Activated CD4-positive, alpha-beta T cell treated with anti-CD3 and anti-CD28 coated beads, Interleukin-2, amount 50 U/mL, for 16 hours (primary cell): ENCODE measurements at places on chromosomes 4 and X.

- DNase-seq: no peak
Measured at GRCh38 chr4:60683973-60684372, 516.2 kb upstream of the ADGRL3 start.

DNA sequence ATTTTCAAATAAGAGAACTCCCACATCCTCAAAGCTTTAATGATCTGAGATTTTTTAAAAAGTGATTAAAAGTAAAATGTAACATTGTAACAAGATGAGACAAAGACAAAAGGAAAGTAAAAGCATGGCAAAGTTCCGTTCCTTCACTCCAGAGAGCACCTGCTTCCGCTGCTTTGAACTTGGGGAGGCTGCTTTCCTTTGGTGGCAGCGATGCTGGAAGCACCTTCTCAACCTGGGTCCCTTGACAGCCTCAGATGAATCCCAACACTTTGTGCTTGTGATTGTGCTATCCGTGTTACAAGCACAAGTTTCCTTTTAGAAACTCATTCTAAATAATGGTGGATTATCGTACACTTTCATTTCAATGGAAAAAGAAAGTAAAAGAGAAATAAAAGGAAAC lies 59.7 kb downstream of the HADH start:
- peak; percentile 33 for DNase-seq

GRCh38 chr4:122963216-122963615 lies 40.8 kb upstream of the NUDT6 start:
- DNase-seq: peak; percentile 17

GRCh38 chrX:96211953-96212352 lies 472.7 kb upstream of the DIAPH2 start:
- DNase-seq: no peak

DNA sequence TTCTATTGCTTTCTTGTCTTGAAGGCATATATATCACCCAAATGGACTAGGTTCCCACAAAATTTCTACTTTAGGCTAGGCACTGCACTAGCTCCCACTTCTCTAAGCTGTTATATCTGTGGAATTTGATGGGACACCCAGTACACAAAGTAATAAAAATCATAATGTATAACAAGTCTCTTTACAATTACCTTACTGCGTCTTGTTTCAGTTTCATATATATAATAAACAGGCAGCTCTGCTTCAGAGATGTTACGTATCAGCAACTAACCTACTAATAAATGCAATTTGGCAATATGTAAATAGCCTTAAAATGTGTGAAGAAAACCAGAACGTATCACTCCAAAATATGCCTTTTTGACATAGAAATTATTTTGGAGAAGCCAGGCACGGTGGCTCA lies 42.0 kb upstream of the UGDH start:
- DNase-seq: no peak

DNA sequence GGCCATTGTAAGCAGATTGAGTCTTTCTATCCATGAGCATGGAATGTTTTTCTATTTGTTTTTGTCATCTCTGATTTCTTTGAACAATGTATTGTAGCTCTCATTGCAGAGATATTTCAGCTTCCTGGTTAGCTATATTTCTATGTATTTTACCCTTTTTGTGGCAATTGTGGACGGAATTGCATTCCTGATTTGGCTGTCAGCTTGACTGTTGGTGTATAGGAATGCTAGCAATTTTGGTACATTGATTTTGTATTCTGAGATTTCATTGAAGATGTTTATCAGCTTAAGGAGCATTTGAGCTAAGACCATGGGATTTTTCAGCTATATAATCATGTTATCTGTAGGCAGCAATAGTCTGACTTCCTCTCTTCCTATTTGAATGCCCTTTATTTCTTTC lies 154.6 kb downstream of the GUCY2F start:
- no peak for DNase-seq

- DNase-seq: peak; percentile 42
Measured at GRCh38 chrX:110167952-110168451, 149.9 kb downstream of the AMMECR1 start.

DNA sequence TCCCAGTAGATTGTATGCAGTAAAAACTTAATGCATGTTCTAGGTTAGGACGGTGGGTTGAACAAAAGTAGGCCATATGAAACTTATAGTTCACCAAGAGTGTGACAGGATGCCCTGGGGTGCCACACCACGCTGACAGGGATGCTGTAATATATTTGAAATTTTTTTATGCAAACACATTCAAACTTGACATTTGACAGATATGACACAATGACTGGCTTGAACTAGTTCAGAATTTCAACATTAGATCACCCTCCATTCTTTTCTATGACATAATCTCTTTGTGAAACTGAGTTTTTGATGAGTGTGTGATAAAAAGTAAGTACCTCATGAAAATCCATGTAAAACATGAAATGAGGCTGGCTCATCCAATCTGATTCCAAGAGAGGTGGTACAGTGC lies 198.4 kb downstream of the PALLD start:
- DNase-seq: no peak

GRCh38 chr4:87579478-87579877 lies 28.9 kb upstream of the DSPP start:
- no peak for DNase-seq

GRCh38 chr4:64200001-64200555 lies 209.2 kb downstream of the TECRL start:
- no peak for DNase-seq

- DNase-seq: peak; percentile 27
Measured at GRCh38 chr4:113474017-113474416, 287.5 kb downstream of the CAMK2D start.

DNA sequence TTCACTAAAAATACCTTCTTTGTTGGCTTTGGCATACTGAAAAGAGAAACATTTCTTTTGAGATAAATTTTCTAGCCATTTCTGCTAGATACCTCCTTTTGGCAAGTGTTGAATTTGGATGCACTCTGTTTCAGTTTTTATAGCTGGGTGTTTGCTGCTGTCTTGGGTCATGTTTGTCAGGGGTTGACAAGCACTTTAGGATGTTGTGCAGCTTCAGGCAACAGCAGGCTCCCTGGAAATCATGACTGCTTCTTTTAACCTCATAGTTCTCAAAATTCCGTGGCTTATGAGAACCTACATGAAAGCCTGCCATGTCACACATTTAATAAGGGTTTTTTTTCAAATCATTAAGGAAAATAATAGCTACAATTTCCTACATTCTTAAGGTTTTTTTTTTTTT lies 36.7 kb downstream of the CCSER1 start:
- DNase-seq: no peak

DNA sequence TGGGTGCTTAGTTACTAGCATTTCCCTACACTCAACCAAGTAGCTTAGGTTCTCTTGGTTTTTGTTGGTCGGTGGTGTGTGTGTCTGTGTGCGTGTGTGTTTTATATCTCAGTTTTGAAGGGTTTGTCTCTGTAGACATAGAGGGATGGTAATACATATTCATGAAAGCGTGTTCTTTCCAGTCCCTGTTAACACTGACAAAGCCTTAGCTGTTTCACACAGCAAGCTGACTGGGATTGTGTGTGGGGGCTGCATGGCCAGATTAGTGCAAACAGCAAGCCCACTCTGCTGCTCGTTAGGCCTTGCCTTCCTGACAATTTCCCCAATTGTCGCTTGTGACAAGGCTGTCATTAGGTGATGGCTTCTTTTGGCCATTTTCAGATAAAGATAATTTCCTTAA lies 43.9 kb downstream of the ALPK1 start:
- DNase-seq: no peak

DNA sequence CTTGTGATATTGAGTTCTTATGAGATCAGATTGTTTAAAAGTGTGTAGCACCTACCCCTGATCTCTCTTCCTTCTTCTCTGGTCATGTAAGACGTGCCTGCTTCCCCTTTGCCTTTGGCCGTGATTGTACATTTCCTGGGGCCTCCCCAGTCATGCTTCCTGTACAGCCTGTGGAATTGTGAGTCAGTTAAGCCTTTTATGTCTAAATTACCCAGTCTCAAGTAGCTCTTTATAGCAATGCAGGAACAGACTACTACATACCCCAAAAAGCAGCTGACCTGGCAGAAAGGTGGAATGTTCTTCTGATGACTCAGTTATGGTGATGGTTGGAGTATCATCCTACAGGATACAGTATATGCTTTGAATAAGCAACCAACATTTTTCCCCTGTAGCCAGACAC lies 11.4 kb upstream of the MCUB start:
- peak; percentile 27 for DNase-seq

GRCh38 chr4:104294811-104295210 lies 199.9 kb downstream of the CXXC4 start:
- no peak for DNase-seq

DNA sequence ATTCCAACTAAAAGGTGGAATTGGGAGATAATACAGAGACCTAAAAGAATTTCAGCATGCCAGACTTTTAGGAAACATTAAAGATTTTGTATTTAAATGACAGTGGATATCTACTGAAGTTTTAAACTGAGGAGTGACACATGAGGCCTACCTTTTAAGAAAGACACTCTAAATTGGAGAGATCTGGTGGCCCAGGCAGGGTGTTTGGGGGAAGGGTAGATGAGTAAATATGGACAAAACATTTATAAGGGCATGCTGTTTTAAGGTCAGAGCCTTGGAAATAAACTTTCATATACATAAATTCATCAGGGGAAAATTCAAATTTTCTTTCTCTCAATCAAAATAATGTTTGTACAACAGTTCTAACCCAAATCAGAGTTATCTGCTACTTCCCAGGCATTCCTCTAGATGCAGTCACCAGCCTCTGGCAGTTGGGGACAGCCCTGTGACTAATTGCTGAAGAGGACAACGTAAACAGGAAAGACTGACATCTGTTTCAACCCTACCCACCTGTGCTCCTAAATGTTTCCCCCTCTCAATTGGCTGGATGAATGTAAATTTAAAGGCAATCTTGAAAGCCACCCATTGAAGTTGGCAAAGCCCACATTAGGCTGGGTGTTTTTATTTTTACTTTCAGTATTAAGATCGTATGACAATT lies 1646.9 kb upstream of the ADGRL3 start:
- peak; percentile 18 for DNase-seq

GRCh38 chrX:13689741-13690211 lies 848 bp downstream of the RAB9A start:
- DNase-seq: no peak

DNA sequence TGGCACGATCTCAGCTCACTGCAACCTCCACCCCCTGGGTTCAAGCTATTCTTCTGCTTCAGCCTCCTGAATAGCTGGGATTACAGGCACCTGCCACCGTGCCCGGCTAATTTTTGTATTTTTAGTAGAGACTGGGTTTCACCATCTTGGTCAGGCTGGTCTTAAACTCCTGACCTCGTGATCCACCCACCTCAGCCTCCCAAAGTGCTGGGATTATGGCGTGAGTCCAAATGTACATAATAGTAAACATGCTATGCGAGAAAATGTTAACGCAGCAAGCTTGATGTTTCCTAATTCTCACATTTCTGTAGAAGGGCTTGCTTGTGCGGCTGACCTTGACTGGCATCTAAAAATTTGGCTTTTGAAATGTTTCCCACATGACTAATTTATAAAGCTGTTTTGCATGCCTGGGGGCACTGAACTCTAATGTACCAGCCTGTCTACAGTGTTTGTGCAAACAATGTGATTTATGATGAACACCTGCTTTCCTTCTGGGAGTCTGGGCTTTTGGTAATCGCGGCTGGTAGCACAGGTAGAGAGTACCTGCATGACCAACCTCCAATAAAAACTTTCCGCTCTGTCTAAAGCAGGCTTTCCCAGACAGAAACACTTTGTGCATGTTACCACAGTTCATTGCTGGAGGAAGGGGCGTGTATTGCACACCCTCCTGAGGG lies 216.8 kb downstream of the IL15 start:
- no peak for DNase-seq

GRCh38 chr4:73860181-73860580 lies 7.1 kb downstream of the PF4V1 start:
- DNase-seq: no peak

DNA sequence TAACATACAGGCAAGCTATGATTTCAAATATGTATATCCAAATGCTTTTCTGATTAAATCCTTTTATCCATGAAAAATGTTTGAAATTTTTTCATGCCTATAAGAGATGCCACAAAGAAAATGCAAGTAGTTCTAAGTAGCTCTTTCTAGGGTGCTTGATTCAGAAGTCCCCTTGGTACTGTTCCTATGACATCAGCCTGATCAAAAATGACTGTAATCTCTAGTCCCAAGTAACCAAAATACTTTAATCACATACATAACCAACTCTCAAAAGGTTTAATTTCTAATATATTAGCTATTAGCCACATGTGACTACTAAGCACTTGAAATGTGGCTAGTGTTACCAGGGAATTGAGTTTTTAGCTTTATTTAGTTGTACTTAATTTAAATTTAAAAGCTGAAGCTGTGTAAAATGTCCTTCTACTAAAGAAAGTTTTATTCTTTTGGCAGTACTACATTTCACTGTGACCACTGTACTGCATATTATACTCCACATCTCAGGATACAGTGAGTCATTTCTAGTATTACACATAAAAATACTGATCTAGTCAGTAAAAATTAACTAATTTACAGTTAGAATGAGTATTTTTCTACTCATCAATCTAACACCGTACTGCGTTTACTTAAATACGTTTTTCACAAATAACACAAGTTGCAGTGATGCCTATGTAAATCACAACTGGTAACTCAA lies 33.9 kb downstream of the FBXW7 start:
- DNase-seq: peak; percentile 27

DNA sequence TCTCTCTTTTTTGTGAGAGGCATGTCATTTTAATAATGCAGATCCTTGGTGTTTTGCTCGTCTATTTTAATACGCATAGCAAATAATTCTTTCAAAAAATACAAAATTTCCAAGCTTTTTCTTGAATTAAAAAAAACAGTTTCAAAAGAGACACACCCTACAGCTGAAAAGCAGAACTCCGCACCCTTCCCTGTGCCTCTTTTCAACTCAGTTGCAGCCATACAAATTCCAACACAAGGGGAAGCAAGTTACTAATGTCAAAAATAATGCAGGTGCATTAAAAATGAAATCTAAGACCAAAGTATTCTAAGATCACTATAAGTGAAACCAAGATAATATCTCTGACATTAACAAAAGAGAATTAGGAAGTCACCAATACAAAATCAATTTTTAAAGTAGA lies 66.6 kb downstream of the NR3C2 start:
- no peak for DNase-seq

- DNase-seq: no peak
Measured at GRCh38 chrX:72568406-72569092, 4.1 kb downstream of the HDAC8 start.

GRCh38 chr4:150717952-150718351 lies 136.0 kb downstream of the MAB21L2 start:
- no peak for DNase-seq

DNA sequence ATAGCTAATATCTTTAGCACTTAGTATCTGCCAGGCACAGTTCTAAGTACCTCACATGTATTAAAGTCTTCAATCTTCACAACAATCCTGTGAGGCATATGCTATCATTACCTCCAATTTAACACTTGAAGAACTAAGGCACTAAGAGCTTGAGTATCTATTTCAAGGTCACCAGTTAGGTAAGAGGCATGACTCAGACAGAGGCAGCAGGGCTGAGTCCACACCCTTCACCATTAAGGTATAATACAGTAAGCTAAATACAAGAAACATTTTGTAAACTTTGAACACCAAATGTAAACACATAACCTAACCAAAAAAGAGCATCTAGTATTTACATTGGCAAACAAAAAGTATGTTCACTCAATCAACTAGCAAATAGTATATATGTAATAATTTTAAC lies 1410.9 kb downstream of the PCDH18 start:
- no peak for DNase-seq

- DNase-seq: no peak
Measured at GRCh38 chr4:26858947-26859401, 1.7 kb upstream of the STIM2 start.
